ENCODE measurements at places on chromosomes 5 and 9. TPM values are rescaled to one million over a fixed set of nuclear protein-coding genes. Genes with fewer than 3 reads are reported as not detected.

LCN15 gene
- not detected for total RNA-seq

IL9 gene
- total RNA-seq, result not detected

GABRA6 gene
- total RNA-seq, result not detected

TAS2R1 gene
- not detected for total RNA-seq

MTAP gene
- total RNA-seq, result not detected

BHMT2 gene
- total RNA-seq, result not detected

LOX gene
- 10.7 TPM for total RNA-seq

INIP gene
- 33.5 TPM for total RNA-seq

VCAN gene
- total RNA-seq, result 44.1 TPM

ZDHHC12 gene
- total RNA-seq, result 22.9 TPM

AQP3 gene
- total RNA-seq, result 0.89 TPM

SLC22A4 gene
- 17.5 TPM for total RNA-seq

IFNA2 gene
- total RNA-seq, result not detected

CTNNAL1 gene
- 85.6 TPM for total RNA-seq

PKD2L2 gene
- total RNA-seq, result not detected

HAND1 gene
- total RNA-seq, result not detected

PRSS3 gene
- 1.4 TPM for total RNA-seq

TAF11L10 gene
- total RNA-seq, result not detected

PTPRD gene
- total RNA-seq, result not detected

HK3 gene
- total RNA-seq, result not detected

BARHL1 gene
- total RNA-seq, result not detected

ARHGEF28 gene
- 27.2 TPM for total RNA-seq

NTNG2 gene
- total RNA-seq, result not detected

ADAMTS6 gene
- 17.8 TPM for total RNA-seq

DDX4 gene
- total RNA-seq, result not detected

SLC25A2 gene
- 0.79 TPM for total RNA-seq

SYNPO gene
- total RNA-seq, result 6.3 TPM

ARL10 gene
- total RNA-seq, result 1.3 TPM

SLC22A5 gene
- total RNA-seq, result 167 TPM

ENHO gene
- not detected for total RNA-seq

C5orf46 gene
- total RNA-seq, result 5.7 TPM

Data from MCF 10A (cell line).